ENCODE measurements at places on chromosomes 1 and 21.

DNA sequence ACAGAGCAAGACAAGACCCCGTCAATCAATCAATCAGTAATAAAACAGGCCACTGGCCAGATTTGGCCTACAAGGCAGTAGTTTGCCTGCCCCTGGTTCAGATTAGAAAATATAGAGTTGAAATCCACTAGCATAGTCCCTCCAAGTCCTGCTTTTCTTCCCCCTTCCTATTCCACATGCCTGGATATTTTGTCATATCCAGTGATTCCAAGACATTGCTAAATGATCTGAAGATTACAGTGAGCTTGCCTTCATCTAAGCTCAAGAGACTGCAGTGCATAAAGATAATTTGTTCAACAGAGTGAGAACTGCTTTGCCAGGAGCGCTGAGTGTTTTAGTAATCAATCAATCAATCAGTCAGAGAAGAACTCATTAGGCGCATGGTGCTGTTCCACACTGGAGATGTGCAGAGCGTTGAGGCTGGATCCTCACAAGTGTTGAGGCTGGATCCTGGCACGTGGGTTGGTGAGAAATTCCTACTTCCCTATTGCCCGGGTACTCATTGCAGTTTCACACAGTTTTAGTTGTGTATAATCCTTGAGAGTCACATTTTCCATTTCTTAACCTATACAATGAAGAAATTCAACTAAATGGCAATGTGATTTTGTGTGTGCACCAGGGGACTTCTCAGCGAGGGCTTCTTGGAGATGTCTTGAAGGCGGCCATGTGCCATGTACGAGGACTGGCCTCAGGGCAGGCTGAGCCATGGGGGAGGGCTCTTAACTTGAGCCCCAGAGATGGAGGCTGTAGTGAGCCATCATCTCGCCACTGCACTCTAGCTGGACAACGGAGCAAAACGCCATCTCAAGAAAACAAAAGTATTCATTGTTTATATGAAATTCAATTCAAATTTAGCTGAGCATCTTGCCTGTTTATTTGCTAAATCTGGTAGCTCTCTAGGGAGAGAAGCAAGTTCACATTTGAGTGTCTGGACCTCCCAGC lies 76.3 kb downstream of the TOMM20 start:
- no peak for DNase-seq

DNA sequence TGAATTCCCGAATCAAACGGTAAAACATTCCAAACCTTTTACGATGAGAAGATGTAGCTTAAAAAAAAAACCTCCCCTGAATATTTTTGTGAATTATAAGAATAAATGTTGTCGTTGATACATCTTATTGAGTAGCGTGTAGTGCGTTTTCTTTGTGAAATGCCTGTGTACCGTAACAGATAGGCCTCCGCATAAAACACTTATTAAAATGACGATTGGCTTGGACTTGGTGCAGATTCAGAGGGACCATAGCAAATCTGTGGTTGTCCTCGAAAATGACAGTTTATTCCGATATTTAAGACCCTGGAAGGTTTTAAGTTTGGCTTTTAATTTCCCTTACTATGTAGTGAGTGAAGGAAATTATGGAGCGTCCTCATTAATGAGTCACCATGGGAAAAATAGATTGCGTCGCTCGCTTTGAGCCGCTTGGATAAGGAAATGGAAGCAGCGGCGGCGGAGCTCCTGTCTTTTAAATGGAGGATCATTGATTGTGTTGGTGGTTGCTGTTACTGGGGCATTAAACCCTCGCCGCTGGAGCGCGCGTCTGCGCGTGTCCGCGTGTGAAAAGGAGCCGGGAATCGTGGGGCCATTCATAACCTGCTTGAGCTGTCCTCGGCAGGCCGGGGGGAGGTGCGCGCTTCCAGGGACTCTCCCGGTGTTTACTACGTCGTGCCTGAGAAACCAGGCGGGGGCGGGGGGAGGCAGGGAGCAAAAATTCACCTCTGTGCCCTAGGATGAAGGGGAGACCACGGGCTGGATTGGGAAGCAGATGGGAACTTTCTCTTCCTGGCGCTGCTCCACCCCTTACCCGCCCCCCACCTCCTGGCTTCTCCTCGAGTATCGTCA lies 1.6 kb downstream of the SPEN start:
- DNase-seq, result peak; percentile 79

- DNase-seq, result no peak
Measured at GRCh38 chr21:34593954-34594531, 20.9 kb downstream of the RCAN1 start.

DNA sequence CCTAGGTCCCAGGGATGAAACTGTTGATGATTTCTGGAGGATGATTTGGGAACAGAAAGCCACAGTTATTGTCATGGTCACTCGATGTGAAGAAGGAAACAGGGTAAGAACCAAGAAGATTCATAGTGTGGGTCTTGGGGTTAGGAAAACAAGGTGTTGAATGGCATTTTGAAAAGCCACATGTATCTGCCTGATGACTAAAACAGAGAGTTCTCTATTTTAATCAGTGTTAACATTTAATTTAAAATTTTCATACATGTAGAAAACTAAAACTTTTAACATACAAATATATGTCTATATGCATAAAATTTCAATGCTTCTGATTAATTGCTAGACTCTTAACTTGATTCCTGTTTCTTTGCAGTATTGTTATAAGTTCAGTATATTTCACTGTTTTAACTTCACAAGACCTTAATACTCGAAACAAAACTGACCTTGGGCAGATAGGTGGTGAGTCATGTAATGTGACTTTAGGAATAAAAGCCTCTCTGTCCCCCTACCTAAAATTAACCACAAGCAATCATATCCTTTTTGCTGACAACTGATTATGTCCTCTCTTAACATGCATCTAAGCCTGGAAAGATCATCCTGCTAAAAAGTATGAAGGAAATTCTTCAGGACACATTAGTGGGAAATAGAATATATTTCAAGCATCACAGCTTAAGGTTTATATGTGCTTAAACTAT lies 95.6 kb downstream of the PTPRC start:
- DNase-seq, result peak; percentile 82

DNA sequence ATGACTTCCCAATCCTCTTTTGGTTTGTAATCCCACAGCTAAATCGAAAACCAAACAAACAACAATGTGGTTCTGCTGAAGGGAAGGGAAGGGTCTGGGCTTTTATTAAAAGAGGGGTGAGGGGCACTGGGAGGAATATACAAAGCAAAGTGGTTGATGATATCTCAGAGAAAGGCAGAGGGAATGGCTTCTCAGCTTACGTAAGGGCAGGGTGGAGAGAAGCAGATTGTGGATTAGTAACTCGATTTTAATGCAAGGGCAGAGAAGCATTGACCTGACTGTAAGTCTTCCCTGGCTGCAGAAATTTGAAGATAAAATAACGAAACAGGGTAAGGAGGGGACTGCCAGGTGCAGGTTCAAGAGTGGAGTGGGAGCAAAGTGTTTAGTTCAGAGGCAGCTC lies 438.2 kb upstream of the LRRC7 start:
- no peak for DNase-seq

DNA sequence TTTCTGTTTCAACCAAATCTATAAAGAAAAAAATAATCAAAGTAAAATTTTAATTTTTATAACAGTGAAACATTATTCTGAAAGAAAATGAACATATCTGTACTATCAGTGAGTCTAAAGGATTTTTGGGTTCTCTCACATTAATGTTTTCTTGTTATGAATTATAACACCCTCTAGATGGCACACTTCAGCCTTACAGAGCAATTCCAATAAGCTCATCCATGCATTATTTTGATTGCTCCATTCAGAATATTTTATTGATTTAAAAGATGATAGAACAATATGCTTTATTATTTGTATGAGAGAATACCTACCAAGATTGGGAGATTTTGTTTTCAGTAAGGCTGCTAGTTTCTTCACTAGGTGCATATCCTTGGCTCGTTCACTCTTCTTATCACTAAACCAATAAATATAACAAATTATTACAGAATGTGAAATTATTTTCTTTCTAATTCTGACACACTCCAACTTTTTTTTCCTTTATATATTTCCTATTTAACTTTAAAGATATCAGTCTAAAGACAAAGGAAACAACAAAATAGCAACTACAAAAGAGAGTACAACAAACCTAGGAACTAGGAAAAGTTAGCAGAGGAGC lies 82.4 kb downstream of the RAB3GAP2 start:
- peak; percentile 19 for DNase-seq

DNA sequence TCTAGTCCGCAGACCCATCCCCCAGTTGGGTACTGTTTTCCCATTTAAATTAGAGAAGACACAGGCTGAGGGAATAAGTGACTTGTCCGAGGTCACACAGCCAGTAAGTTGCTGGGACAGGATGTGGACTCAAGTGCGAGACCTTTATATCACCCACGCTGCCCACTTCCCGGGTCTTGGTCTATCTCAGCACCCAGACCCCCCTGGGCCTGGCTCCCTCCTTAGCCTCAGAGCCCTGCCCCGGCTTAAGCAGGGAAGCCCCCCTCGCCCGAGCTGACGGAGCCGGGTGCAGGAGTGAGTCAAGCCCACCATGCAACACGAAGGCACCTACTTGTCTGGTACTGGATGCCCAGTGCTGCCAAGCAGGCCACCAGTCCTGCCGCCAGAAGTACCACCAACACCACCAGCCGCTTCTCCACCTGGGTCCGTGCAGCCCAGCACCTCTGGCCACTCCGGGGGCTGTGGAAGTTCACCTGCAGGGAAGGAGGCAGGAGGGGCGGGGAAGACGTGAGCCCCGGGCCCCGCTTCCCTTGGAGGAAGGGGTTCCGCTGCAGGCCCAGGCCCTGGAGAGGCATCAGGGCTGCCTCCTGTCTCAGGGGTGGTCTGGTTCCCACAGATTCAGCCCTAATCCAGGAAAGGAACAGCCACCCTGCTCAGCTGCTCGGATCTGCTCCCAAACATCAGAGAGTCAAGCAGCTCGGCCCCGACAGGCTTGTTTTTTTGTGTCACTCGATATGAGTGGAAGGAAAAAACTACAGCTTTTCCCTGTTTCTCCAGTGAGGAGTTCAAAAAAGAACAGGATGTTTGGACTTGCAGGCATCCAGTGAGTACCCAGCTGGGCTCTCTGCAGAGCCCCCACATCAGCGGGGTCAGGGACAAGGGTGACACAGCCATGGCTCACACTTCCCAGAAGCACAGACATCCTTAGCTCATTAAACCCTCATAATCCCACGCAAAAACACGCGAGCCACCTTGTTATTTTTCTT lies 11.1 kb downstream of the ECE1 start:
- peak; percentile 16 for DNase-seq

GRCh38 chr1:48194801-48195200 lies 27.7 kb upstream of the SLC5A9 start:
- DNase-seq, result no peak

DNA sequence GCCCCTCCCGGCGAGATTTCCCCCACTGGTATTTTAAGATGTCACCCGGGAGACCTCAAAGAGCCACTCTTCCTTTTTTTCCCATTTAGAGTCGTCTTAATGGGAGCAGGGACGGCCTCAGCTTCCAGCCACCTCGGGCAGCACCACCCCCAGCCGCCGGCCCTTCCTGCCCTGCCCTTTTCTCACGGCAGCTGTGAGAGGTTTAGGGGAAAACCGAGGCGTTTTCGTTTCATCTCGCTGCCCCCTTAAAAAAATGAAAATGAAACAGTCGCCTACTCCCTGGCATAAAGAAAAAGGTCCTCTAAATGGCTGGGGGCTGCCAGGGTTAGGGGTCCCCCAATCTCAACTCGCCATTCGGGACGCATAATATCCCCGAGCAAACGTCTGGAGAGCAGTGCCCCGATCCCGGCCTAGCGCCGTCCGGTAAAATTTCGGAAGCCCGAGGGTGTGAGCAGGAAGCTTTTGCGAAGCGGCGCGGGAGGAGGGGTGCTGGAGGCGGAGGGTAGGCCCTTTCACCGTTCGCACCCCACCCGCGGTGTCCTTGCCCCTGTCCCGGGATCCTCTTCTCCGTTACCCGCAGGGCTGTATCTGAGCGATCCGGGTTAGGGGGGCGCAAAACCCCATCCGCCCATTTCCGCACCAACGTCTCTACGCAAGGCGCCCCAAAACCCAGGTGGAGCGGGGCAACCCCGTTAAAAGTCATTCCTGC lies 1.2 kb downstream of the RUNX3 start:
- DNase-seq, result peak; percentile 59

DNA sequence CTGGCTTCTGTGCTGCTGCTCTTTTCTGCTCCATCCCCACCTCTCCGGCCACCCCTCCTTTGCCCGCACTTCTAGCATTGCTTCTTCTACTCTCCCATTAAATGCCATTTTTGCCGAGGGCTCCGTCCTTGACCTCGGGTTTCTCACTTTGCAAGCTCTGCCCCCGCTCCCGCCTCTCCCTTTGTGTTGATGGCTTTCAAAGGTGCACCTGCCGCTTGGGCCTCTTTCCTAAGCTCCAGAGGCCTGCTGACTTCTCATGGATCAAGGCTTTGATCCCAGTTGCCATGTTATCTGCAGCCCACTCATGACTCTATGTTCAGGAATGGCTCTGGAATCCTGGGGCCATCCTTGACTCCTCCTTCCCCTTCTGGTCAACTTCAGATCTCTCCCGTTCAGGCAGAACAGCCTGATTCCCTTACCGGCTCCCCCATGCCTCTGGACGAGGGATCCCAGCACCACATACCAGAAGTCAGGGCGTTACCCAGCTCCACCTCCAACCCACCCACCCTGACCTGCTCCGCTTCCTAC lies 54.3 kb downstream of the TLR5 start:
- DNase-seq, result no peak

DNA sequence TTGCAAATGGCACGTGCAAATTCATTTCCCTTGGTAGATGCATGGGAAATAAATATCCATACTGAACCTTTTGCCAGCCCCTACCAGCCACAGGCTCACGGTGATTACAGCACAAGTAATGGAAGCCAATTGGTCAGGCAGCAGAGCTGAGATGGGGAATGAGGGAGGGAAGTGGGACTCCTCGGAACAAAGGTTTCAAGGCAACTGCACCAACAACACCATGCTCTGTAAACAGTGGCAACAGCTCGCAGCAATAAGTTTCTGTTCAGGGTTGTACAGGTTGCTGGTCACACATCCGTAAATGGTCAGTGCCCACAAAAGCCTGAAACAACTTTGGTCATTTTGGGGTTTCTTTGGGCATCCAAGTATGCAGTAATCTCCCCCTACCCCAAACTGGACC lies 62.7 kb upstream of the LPGAT1 start:
- DNase-seq, result no peak

GRCh38 chr1:203265541-203265940 lies 36.1 kb upstream of the CHIT1 start:
- no peak for DNase-seq

GRCh38 chr1:14138687-14139086 lies 438.7 kb downstream of the PRDM2 start:
- DNase-seq, result no peak

GRCh38 chr1:74895411-74895810 lies 162.5 kb downstream of the TYW3 start:
- DNase-seq, result no peak

- peak; percentile 5 for DNase-seq
Measured at GRCh38 chr1:99784143-99784542, 17.7 kb upstream of the FRRS1 start.

DNA sequence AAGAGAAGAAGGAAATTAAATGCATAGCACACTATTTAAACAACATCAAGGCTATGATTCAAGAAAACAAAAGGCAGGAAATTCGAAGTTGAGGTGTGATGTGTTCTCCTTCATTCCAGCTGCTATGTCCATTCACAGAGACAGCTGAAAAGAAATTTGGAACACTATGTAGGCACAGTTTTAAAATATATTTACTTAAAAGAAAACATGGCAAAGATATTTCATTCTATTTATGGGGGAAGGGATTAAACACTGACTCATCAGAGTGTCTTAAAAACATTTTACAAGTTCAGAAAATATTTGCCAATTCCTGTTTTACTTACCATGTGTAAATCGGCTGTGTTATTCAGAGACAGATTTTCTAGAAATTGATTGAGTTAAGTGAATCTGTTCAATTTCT lies 39.4 kb upstream of the NGF start:
- no peak for DNase-seq

All from activated CD4-positive, alpha-beta T cell treated with anti-CD3 and anti-CD28 coated beads, Interleukin-10, Interleukin-2, amounts not matched to agents 100 ng/mL and 50 ng/mL, durations not matched to agents 16 hours and 8 hours (primary cell).